ENCODE measurements at places on chromosomes 12 and 14.
A peak's percentile ranks its signal among the peaks of the same experiment; 100 is the strongest.

DNA sequence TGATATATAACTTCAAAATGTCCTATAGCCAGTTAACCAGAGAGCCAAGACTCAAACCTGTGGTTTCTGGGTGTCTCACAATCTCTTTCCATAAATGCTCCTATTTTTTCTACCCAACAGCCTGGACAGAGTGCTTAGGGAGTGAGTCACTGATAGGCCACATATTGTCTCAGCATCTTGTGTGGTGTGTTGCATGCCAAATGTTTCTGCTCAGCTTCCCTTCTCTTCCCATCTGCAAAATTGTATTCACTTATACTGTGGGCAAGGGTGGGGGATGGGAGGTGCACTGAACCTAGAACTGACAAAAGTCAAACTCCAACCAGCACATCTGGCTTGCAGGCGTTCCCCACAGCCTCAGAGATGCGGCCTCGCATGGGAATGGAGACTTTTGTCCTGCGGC is 123.3 kb downstream of the KCNA5 start:
- DNase-seq: no peak

DNA sequence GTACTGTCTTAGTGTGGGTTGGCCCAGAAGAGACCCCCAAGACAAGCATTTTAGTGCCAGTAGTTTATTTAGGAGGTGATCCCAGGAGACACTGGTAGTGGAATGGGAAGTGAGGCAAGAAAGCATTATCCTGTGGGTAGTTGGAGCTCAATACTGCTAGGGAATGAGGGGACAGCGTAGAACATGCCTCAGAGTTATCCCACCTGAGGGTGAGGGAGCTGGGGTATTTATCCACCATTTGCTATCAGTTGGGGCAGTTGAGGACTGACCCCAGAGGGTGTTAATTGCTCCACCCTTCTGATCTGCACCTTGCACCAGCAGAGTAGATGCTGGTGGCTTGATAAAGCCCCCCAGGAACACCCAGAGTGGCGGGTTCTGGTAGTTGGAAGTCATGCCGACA is 37.9 kb downstream of the RHOF start:
- no peak for DNase-seq

DNA sequence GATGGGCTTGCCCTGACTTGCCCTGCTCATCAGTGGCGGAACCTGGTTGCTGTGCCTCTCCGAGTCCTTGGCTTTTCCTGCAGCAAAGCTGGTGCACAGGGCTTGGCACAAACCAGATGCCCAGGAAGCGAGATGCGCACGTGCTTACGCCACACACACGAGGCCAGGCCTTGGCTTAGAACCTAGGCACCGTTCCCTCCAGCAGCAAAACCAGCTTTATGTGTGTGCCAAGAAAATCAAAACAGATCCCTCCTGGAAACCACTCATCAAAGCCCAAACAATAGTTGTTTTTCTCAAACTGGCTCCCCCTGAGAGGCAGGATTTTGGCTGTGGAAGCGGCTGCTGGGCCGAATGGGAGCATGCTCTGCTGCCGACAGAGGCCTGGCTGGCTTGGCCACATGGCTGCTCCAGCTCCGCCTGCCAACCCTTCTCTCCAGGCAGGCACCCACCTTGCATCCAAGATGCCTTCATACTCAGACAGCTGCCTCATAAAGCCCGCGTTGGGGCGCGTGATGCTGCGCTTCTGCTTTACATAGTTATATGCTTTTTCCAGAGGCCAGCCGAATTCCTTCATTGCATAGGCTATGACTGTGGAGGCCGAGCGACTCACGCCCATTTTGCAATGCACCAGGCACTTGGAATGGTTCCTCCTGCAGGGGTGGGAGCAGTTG is 58.7 kb downstream of the SSH1 start:
- DNase-seq: peak; percentile 26

DNA sequence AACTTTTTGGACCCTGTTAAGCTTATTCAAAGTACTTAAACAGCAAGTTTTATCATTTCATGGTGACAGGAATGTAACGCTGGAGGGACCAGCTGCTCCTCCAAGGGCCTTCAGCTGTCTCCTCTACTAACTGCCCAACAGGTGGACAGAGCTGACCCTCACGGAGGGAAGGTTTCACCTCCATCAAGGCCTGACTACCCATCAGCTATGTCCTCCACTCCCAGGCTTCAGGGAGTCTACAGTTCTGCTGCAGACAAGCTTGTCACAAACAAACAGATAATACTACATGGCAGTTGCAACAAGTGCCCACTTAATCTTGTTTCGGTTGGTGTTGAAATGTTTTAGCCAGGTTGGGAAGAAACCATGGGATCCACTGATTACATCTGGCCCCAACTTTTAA is 175.1 kb downstream of the TTC7B start:
- DNase-seq: no peak

DNA sequence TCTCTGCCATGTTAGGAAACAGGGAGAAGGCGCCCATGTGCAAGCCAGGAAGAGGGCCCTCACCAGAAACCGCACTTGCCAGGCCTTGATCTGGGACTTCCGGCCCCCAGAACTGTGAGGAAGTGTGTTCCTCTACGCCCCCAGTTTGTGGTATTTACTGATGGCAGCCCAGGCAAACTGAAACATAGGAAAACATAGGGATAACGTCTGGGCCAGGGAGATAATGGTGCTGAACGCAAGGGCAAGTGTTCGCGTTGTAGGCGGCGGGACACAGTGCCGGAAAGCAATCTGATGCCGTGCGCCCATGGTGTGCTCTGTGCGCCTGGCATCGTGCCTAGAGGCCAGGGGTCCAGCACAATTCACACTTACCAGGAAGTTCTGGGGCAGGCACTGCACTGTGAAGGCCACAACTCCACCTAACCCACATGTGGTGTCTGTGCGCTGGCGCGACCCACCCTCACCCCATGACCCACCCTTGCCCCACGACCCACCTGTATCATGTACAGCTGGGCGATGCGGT is 53.6 kb downstream of the ARL6IP4 start:
- DNase-seq: no peak

- DNase-seq: no peak
Measured at GRCh38 chr12:73589220-73589619, 948.4 kb upstream of the ATXN7L3B start.

- no peak for DNase-seq
Measured at GRCh38 chr12:78888568-78888967, 24.0 kb downstream of the SYT1 start.

- DNase-seq: no peak
Measured at GRCh38 chr12:57735952-57736740, 2.4 kb downstream of the AGAP2 start.

- peak; percentile 38 for DNase-seq
Measured at GRCh38 chr12:130775953-130776856, 60.1 kb upstream of the RIMBP2 start.

DNA sequence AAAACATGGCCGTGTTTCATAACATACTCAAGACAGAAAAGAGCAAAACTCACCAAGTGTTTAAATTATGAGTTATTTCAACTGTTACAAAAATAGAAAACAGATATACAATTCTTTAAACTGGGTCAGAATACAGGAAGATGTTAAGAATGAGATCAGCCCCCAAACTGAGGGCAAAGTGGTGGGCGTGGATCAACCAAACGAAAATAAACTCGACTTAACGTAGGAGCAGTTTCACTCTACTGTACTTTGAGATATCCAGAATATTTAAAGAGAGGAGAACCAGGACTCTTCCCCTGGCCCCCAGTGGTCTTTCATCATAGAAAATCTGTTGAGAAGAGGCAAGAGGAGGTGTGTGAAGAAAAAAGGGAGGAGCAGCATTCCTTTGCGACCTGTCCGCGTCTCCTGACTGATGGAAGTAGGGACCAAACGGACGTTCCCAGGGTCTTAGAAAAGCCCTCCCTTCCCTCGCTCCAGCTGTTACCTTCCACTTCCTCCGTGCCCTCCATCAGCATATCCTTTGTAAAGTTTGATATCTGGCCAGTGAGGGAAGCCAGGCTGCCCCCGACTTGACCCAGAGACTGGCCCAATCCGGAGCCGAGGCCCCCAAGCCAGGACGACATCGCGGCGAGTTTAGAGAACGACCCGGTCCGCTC is 668 bp downstream of the TRIP11 start:
- no peak for DNase-seq

GRCh38 chr14:71163842-71164629 is 256.8 kb downstream of the PCNX1 start:
- no peak for DNase-seq

- no peak for DNase-seq
Measured at GRCh38 chr14:31124197-31124596, 83.4 kb downstream of the HECTD1 start.

- DNase-seq: no peak
Measured at GRCh38 chr14:68840454-68840853, 47.6 kb upstream of the ZFP36L1 start.

DNA sequence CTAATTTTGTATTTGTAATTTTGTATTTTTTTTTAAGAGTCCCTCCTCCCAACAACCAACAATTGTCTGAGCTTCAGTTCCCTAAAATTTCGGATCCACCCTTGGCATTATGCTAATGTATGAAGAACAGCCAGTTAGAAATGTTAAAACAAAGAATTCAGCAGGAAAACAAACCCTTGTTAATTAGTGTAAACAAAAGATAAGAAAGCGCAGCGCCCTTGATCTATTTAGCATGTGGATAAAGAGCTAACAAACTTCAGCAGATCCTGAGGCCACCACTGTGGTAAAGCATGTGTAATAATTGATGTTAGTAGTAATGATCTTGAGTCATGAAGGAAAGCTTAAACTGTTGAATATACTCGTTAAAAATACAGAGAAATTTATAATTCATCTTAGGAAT is 199.8 kb downstream of the TMX1 start:
- DNase-seq: no peak

- DNase-seq: no peak
Measured at GRCh38 chr14:22561661-22562579, 27.1 kb downstream of the DAD1 start.

GRCh38 chr12:11555743-11556625 is 93.5 kb upstream of the ETV6 start:
- no peak for DNase-seq

DNA sequence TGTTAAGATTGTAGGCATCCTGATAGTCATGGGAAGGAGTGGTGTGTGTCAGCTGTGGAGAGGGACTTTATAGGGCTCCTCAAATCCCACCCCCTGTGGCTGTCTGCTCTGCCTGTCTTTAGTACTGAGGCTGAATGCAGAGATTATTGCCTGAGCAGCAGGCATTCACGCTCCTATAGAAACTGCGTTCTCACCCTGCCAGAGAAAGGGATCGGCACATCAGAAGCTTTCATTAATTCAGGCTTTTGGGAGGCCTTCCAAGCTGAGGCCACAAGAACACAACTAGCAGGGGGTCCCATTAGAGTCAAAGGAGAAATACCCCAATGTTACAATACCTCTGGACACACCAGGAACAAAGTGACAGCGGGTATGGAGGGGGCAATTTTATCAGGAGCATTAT is 12.6 kb downstream of the KCNK10 start:
- DNase-seq: no peak

DNA sequence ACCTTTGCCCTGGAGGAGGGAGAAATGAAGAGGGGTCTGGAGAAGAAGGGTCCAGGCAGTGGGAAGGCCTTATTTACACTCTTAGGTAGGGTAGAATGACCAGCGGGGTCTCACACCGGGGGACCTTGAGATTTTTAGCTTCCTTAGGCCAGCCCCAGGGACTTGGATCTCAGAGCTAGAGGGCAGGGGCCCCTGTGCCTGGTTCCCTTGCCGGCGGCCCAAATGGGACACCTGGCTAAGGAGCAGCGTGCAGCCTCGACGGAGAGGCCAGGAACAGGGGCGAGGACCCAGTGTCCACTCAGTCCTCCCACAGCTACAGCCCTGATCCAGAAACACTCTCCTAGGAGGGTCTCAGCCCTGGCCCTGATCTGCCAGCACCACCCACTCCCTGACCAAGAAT is 41.8 kb downstream of the DIO3 start:
- no peak for DNase-seq

DNA sequence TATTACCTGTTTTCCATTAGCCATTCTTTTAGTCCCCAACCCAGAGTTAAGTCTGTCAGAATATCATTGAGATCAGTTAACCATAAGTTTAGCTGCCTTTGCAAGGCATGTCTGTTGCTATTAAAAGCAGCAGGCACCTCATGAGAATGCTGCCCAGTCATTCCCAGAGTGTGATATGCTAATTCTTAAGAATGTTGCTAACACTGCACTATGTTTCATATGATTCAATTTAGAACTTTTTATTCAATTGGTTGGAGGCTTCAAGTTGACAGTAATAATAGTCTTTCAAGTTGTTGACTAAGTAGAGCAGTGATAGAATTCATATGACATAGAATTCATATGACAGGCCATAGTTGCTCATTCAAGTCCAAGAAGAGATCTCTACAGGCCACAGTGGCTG is 292.3 kb downstream of the FUT8 start:
- DNase-seq: no peak

- DNase-seq: no peak
Measured at GRCh38 chr12:122991623-122992275, 11.3 kb downstream of the ARL6IP4 start.

GRCh38 chr12:5059358-5059757 is 15.7 kb downstream of the KCNA5 start:
- no peak for DNase-seq

DNA sequence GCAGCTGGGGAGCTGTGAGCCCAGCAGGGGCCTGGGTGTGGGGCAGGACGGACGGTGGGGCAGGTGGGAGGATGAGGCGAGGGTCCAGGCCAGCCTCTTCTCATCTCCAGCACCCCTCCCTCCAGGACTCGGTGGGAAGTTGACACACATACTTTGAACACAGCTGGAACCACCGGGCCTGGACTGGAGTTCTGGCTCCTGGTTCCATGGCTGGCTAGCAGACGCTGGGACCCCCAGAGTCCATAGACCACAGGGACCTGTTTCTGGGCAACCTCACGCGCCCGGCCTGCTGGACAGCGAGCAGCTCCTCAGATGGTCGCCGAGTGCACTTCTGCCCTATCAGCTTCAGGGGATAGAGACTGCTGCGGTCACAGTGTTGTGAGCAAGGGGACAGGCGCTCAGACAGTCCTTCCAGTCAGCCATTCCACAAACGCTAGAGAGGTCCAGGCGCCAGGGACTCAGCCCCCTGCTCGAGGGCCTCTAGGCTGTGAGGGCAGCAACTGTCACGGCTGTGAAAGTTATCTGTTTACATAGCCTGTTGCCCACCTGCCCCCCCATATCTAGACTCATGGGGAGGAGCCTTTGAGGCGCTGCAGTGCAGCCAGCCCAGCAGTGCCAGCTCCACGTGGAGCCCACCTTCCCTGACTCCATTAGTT is 25.2 kb downstream of the TCHP start:
- DNase-seq: no peak

DNA sequence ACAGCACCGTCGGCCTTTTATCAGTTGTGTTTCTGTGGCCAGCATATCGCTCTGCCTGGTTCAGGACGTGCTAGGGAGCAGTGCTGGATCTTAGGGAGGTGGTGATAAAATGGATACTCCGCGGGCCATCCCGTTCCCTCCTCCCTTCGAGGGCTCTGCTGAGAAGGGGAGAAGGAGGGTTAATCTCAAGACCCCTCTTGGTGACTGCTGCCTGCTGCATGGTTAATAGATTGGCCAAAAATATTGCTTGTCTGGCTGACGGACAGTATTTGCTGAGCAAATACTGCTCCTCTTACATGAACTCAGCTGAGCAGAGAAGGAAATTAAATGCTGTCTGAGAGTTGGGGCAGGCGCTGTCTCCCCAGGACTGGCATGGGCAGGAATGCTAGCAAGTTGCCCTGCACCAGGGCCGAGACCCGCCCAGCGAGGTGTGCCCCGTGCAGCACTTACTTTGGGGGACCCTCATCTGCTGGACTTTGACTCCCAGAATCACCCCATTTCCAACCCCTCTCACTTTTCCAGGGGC is 1.2 kb downstream of the FBRSL1 start:
- no peak for DNase-seq

- DNase-seq: no peak
Measured at GRCh38 chr12:17104801-17105200, 498.8 kb upstream of the LMO3 start.

GRCh38 chr12:28017873-28018255 is 45.3 kb upstream of the PTHLH start:
- DNase-seq: no peak

GRCh38 chr12:101277443-101277842 is 2.5 kb upstream of the UTP20 start:
- no peak for DNase-seq

Measured in amygdala (tissue), 56 donors.